ENCODE measurements at places on chromosomes 4 and X.

GRCh38 chr4:108533245-108533844 lies 87.0 kb upstream of the RPL34 start:
- no peak for DNase-seq

DNA sequence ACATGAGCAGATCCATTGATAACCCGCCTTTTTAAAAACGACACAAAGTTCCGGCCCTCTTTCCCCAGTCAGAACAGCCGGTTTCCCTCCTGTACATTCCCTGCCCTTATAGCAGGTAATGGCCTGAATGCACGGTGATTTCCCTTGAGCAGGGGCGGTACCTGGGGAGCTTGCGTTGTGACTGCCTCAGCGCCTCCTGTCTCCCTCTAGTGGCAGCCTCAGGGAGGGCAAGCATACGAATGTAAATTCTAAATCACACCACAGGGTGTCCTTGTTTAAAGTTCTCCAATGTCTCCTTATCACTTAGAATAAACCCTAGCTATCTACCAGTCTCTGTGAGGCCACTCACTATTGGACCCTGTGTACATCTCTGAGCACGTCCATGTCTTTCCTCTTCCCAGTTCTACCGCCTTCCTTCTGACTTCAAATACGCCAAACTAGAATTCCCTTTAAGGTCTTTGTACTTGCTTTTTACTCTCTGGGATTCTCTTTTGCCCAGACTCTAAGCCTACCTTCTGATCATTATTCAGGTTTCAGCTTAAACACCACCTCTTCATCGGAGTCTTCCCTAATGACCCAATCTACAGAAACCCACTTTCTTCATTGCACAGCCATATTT lies 18.4 kb upstream of the LDB2 start:
- peak; percentile 85 for DNase-seq

- no peak for DNase-seq
Measured at GRCh38 chrX:35670889-35671288, 127.3 kb upstream of the MAGEB16 start.

- DNase-seq = no peak
Measured at GRCh38 chr4:36006226-36006625, 238.1 kb downstream of the ARAP2 start.

DNA sequence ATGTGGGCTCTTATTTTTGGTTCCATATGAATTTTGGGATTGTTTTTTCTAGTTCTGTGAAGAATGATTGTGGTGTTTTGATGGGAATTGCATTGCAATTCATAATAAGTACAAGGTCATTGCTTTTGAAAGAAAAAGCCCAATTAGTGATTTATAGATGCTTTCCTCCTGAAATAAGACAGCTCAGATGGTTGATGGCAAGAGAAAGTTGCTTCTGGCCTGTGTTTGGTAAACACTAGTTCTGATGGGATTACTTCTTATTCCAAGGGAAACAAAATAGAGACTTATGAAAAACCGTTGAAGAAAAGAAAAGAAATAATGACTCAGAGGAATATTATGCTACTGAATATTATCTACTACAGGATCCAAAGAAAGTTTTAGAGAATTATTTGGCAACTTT lies 144.9 kb downstream of the SPANXA1 start:
- no peak for DNase-seq

- no peak for DNase-seq
Measured at GRCh38 chrX:130083107-130083490, 27.2 kb downstream of the ELF4 start.

DNA sequence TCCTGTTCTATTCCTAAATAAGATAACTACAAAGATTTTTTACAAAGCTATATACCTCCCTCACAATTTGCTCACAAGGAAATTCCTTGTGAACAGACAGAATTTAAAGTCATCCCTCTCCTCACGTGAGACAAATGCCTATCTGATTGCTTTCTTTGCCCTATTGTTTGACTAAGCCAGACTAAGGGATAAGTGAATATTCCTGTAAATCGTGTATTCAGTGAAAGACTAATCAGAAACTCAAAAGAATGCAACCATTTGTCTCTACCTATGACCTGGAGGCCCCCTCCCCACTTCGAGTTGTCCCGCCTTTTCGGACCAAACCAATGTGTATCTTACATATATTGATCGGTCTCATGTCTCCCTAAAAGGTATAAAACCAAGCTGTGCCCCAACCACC lies 15.3 kb upstream of the ZBTB33 start:
- DNase-seq = no peak

GRCh38 chr4:123325241-123325681 lies 71.3 kb upstream of the SPRY1 start:
- DNase-seq = peak; percentile 59

DNA sequence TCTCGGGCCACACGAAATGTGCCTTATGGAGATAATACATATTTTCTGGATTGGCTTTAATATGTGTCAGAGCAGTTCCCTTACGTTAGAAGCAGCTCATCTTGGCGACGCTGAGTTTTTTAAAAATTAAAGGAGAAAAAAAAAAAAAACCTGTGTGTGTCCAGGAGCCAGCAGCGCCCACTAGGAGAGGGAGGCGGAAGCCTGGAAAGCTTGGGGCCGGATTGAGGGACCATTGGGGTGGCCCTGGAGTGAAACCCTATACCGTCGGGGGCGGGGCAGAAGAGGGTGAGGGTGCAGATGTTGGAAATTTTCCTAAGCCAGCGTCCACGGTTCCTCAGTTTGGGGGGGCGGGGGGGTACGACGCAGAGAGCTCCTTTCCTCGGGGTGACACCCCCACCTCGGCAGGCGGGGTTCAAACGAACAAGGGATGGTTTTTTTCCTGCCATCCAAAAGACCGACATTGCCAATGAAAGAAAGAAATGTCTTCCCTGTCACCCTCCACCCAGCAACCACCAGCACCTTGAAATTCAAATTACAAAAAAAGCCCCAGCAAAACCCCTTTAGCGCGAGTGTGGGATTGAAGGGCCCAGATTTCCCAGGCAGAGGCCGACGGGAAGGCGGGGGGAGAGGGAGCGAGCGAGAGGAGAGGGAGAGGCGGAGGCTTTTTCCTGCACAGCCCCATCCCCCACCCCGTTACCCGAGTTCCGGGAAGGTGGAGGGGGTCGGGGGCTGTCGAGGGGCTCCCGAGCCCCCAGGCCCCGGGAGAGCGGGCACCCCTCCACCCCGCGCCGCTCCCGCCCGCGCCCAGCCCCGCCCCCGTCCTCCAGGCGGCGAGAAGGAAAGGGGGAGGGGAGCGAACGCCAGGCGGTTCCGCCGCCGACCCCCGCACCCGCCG lies 859 bp downstream of the SMARCA1 start:
- no peak for DNase-seq

GRCh38 chr4:136741468-136741867 lies 790.8 kb downstream of the PCDH18 start:
- DNase-seq = no peak

DNA sequence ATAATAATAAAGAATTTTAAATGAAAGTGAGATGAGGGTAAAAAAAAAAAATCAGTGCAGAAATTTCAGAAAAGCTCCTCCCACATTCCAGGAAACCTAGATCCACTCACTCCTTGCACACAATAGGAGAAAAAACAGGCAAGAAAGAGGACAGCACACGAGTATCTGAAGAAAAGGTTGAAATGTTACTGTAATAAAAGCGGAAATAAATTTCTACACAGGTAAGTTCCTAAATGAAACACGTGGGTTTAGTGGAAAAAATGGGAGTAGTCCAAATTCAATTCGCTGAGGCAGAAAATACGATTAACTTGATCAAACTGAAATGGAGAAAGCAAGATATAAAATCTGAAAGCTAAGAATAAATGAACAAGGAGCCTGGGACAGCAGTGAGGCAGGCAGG lies 2.0 kb upstream of the ACE2 start:
- no peak for DNase-seq

- no peak for DNase-seq
Measured at GRCh38 chr4:14812101-14812500, 190.2 kb upstream of the CPEB2 start.

GRCh38 chrX:135509885-135510284 lies 10.6 kb upstream of the INTS6L start:
- no peak for DNase-seq

GRCh38 chrX:107480272-107480671 lies 30.8 kb downstream of the FRMPD3 start:
- DNase-seq = no peak

GRCh38 chr4:11878241-11878640 lies 449.5 kb upstream of the HS3ST1 start:
- no peak for DNase-seq

DNA sequence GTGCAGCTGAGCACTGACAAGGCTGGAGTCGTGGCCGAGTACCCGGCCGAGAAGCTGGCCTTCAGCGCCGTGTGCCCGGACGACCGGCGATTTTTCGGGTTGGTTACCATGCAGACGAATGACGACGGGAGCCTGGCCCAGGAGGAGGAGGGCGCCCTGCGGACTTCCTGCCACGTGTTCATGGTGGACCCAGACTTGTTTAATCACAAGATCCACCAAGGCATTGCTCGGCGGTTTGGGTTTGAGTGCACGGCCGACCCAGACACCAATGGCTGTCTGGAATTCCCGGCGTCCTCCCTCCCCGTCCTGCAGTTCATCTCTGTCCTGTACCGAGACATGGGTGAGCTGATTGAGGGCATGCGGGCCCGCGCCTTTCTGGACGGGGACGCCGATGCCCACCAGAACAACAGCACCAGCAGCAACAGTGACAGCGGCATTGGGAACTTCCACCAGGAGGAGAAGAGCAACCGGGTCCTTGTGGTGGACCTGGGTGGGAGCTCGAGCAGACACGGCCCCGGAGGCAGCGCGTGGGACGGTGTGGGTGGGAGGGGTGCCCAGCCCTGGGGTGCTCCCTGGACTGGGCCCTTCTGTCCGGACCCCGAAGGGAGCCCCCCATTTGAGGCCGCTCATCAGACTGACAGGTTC lies 24.3 kb downstream of the RGS12 start:
- no peak for DNase-seq

DNA sequence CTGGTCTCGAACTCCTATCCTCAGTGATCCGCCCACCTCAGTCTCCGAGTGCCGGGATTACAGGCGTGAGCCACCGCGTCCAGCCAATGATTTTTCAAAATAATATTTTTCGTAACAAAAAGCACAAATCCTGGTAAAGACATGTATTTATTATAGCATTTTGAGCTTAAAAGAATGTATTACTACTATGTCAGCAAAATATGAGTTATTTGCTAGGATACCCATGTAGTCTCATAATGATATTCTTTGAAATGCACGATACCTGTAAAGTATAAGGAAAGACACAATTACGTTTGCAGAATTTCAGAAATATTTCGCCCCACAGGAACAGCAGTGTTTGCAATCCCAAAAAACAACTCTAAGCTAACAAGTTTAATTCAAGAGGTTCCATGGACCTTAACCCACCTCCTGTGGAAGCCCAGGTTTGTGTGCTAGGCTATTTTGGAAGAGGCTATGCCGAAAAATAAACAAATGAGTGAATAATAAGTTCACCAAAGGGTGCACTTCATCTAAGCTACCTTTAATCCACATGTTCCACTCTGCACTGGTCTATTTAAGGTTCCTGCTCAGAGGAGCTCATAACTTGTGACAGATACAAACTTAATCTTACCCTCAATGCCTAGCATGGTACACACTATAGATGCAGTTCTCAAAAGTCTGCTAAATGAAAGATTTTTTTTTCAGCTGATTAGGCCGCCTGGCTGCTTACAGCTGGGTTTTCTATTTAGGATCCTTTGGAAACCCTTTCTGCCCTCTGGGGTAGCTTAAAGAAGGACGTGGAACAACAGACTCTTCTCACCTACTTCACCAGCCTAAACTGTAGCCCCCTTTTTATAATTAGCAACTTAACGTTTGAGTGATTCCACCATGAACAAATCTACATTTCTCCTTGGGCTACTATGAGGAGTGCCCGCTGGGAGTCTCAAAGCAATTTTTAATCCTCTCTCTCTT lies 5.0 kb downstream of the FRYL start:
- no peak for DNase-seq

DNA sequence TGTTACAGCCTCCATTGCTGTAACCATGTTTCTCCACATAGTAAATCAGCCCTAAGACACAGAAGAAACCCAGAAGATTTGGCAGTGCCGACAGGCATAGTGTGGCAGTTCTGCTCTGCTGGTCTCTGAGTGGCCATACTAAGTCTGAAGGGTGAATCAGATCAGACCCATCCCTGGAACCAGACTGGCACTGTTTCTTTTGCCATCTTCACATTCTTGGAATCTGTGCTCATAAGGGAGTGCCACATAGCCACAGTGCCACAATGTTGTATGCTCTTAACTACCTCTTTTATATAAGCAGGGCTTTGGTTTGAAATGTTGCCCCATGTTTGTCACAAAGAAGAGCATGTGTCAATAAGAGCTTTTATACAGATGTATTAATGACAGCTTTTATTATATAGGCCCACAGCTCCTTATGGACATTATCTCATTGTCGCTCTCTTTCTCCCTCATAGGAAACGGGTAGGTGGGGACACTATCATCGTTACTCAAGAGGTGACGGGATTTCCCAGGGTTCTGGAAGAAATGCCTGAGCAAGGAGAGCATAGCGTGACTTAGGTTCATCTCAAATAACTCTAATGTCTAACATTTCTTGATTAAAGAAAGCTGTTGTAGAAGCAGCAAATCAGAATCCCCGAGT lies 128.2 kb downstream of the CBR4 start:
- no peak for DNase-seq

- DNase-seq = no peak
Measured at GRCh38 chr4:159111416-159111815, 8.5 kb downstream of the RAPGEF2 start.

DNA sequence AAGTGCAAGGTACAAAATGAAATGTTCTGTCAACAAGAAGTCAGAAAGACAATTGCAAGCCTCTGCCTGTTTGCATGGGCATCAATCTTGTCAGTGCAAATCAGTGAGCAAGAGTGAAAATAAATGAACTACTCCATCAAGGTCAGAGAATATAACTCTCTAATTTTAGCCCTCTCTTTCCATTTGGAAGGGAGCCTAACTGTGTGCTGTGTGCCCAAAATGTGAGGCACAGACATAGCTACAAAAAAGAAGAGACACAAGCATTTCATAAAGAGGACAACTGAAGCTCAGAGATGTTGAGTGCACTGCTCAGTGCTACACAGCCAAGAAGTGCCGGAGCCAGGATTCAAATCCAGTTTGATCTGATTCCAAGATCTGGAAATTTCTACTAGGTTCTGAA lies 114.3 kb downstream of the SLC2A9 start:
- no peak for DNase-seq

DNA sequence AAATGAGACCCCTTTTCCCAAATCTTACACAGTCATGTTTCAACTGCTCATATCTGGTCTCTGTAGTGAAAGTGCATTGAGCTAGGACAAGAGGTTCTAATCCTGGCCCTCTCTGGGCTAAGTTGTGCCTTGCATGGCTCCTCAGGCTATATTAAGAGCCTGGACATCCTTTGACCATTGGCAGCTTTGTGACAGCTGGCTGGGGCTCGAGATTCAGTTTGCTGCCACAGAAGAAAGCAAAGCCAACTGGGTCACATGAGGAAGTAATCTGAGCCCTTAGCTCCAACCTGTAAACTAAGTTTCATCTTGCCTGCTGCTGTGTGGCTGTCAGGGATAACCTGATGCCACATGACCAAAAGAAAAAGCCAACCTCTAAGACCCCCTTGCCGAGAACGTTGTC lies 51.8 kb upstream of the JADE1 start:
- peak; percentile 71 for DNase-seq

GRCh38 chrX:155417769-155418168 lies 35.9 kb downstream of the F8A2 start:
- DNase-seq = no peak

GRCh38 chr4:55321707-55322264 lies 24.3 kb upstream of the SRD5A3 start:
- peak; percentile 75 for DNase-seq

GRCh38 chr4:37561803-37562207 lies 124.4 kb downstream of the RELL1 start:
- no peak for DNase-seq

Measured in MM.1S (cell line).